Upper lobe of right lung (tissue), 1 donor: ENCODE measurements at places on chromosomes 2 and 18. TPM values are rescaled to one million over a fixed set of nuclear protein-coding genes. Genes with fewer than 3 reads are reported as not detected.

MBP gene
- total RNA-seq = 78.9 TPM

DNA sequence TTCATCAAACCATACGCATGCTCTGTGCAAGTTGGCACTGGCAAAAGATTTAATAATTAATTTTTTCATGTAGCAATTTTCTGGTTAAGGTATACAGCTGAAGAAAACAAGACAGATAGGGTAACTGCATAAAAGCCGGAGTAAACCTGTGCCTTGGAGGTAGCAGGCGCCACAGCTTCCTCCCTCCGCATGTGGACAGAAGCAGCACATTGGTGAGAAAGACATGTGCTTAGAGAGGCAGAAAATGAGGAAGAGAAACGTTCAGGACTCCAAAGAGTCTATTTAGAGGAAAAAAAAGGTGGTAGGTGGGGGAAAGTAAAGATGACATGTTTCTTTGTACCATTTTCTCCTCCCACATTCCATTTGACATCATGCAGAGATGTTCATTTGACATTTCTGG, 9.3 kb downstream of the ST6GAL2 start:
- H3K27ac ChIP-seq = no peak overlapping the region

RASGRP3 gene
- total RNA-seq = 13.6 TPM

GALNT3 gene
- total RNA-seq = 25.8 TPM

TDRD15 gene
- not detected for total RNA-seq

GRCh38 chr2:144354953-144355352, 165.0 kb downstream of the ZEB2 start:
- H3K4me1 ChIP-seq = no peaks in the 10 kb centered on the region
- H3K36me3 ChIP-seq = no peaks in the 10 kb centered on the region
- no peak for DNase-seq
- no peak overlapping the region for H3K27ac ChIP-seq
- no peaks in the 10 kb centered on the region for H3K27me3 ChIP-seq

DNA sequence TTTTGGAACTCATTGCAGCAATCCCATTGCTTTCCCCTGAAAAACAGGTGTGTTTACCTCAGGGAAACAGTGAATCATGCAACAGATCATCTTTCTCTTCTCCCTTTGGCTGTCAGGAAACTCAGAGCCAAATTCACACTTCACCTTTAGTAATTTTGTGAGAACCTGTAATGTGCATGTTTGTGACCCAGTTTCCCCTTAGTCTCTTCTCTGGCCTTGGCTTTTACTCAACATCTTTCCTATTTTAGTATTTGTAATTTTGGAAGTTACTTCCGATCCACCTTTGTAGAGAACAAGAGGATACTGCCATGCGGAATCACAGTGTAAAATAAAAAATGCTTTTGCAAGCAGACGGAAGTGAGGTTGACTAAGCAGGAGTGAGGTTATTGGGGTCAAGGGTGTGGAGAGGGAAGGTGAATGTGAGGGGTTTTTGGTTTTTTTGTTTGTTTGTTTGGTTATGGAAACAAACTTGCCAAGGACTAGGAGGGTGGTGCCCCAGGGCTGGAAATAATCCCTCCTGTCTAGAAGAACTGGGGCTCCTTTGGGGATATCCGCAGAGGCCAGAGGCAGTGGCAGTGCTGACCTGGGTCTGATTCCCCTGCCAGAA, 14.0 kb downstream of the ASPRV1 start:
- H3K4me3 ChIP-seq = no peak overlapping the region
- DNase-seq = no peak
- H3K4me1 ChIP-seq = peaks cover 8% of the 10 kb centered on the region
- H3K27ac ChIP-seq = peak overlapping the region; percentile 60
- peaks cover under 1% of the 10 kb centered on the region for H3K36me3 ChIP-seq

DNA sequence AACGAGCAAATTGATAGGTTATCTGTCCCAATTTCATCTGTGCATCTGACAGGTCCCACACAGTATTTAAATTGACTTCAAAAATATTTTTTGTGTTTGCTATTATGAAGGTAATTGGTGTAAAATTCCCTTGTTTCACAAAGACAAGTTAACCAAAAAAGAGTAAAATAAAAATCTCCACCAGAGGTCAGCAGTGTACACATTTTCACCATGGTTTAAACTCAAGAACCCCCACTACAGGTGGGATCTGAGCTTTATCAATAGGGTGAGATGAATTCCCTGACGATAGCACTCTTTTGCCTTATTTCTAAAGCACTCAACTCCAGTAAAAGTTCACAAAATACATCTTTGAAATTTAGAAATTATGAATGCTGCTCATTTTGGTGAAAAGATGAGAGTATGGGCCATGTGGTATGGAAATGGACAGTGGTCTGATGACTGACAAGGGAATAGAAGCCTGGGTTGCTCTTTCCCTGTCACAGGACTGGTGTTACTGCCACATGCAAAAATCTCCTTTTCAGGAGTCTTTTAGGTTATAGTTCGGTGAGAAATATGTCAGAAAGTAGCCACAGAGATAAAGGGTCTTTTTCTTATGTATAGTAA, 68.0 kb downstream of the SERPINB8 start:
- no peaks in the 10 kb centered on the region for H3K4me1 ChIP-seq
- H3K27ac ChIP-seq = no peak overlapping the region
- H3K36me3 ChIP-seq = no peaks in the 10 kb centered on the region
- H3K27me3 ChIP-seq = no peaks in the 10 kb centered on the region
- H3K4me3 ChIP-seq = no peak overlapping the region

IMMT gene
- total RNA-seq = 54.9 TPM

DNA sequence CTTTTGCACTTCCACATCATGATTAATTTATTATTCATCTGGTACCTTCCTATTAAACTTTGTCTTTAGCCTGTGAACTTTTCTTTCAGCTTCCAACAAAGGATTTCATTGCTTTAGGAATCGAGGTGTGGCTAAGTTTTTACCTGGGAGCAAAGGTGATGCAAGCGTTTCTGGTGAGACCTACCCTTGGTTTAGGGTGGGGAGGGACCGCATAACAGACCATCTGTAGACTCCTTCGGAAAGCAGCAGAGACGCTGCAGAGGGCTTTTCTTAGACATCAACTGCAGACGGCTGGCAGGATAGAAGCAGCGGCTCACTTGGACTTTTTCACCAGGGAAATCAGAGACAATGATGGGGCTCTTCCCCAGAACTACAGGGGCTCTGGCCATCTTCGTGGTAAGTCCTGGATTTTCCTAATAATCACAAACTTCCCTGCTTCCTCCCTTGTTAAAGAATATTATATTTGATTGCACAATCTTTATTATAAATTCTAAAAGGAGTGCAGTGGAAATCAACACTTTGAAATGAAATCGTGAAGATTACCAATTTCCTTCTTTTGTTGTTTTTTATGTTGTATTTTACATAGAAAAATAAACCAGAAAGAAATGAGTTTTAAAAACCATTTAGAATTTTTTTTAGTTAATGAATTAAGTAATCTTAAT, at the start of gene DSG3:
TSS of gene DSG3 (plus strand) at position 212 of the 662 bp plus-strand sequence. CDS start at position 349, 137 bp downstream.
- no peak within 1 kb of the TSS for H3K27ac ChIP-seq
- DNase-seq = no peak
- H3K36me3 ChIP-seq = no peaks in the 10 kb centered on the region
- no peaks in the 10 kb centered on the region for H3K27me3 ChIP-seq
- H3K4me1 ChIP-seq = no peaks in the 10 kb centered on the region

ZNF521 gene
- total RNA-seq = 25.0 TPM

GRCh38 chr18:58896268-58896667, 31.6 kb downstream of the ZNF532 start:
- peaks cover 13% of the 10 kb centered on the region for H3K36me3 ChIP-seq
- no peak overlapping the region for H3K27ac ChIP-seq
- H3K27me3 ChIP-seq = no peaks in the 10 kb centered on the region
- H3K4me1 ChIP-seq = peaks cover 7% of the 10 kb centered on the region
- DNase-seq = no peak

NCKAP5 gene
- total RNA-seq = 40.8 TPM

GRCh38 chr18:6373187-6373586, 41.5 kb downstream of the L3MBTL4 start:
- DNase-seq = no peak
- no peak overlapping the region for H3K4me3 ChIP-seq
- H3K27me3 ChIP-seq = no peaks in the 10 kb centered on the region

DNA sequence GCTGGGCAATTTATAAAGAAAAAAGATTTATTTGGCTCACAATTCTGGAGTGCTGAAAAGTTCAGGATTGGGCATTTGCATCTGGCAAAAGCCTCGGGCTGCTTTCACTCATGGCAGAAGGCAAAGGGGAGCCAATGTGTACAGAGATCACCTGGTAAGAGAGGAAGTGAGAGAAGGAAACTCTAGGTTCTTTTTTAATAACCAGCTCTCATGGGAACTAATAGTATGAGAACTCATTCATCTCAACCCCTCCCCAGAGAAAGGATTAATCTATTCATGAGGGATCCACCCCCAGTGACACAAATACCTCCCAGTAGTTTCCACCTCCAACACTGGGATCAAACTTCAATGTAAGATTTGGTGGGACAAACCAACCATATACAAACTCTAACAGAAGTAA, 129.0 kb downstream of the EVA1A start:
- H3K27me3 ChIP-seq = no peaks in the 10 kb centered on the region
- no peak overlapping the region for H3K4me3 ChIP-seq
- H3K36me3 ChIP-seq = no peaks in the 10 kb centered on the region
- DNase-seq = no peak

DNA sequence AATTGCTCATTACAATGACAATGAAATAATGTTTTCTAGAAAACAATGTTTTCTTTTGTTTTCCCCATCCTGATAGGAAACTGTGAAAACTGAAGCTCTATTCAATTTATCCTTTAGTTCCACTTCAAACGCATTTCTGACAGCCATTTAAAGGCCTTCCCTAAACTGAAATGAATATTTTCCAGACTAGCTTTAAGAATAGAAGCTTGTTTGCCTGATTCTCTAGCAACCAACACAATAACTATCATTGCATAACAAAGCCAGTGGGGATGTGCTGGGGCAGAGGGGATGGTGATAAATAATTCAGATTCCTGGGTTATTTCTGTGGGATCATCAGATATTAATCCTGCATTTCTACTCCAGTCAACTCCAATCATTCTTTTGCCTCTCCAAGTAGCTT, 427.1 kb downstream of the RND3 start:
- no peak overlapping the region for H3K4me3 ChIP-seq
- H3K27ac ChIP-seq = no peak overlapping the region
- H3K36me3 ChIP-seq = no peaks in the 10 kb centered on the region
- no peaks in the 10 kb centered on the region for H3K4me1 ChIP-seq

MCFD2 gene
- total RNA-seq = 104 TPM

GRCh38 chr18:9530226-9531009, 55.1 kb downstream of the RALBP1 start:
- no peak for DNase-seq
- no peak overlapping the region for H3K4me3 ChIP-seq
- no peaks in the 10 kb centered on the region for H3K4me1 ChIP-seq
- no peaks in the 10 kb centered on the region for H3K27me3 ChIP-seq
- no peak overlapping the region for H3K27ac ChIP-seq

CCBE1 gene
- total RNA-seq = 27.8 TPM

SPATA3 gene
- total RNA-seq = not detected

DNA sequence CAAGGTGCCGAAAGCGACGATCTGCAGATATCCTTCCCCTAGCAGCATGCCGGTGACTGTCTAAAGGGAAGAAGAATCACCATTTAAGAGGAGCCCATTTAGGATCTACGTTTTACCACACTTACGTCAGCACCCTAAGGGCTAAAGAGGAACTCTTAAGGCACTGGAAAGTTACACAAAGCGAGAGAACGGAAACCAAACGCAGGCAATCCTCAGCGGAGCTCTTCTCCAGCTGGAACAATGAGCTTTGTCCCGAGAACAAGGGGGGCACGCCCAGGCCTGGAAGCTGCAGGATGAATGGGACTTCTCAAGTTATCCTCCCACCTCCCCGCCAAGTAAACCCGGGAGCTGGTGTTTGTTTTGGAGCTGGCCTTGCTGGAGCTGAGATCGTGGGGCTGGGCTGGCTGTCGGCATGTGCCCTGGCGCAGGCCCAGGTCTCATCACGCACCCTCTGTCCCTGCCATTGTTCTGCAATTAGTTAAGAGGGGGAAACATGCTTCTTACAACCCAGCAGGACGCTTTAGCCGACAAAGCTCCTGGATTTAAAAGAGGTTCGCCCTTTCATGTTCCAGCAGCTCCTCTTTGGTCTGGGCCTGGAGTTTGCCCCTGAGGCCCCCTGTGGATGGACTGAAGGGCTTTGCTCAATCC, 36.4 kb downstream of the PXDN start:
- H3K36me3 ChIP-seq = no peaks in the 10 kb centered on the region
- H3K4me3 ChIP-seq = no peak overlapping the region
- H3K27me3 ChIP-seq = no peaks in the 10 kb centered on the region

DNA sequence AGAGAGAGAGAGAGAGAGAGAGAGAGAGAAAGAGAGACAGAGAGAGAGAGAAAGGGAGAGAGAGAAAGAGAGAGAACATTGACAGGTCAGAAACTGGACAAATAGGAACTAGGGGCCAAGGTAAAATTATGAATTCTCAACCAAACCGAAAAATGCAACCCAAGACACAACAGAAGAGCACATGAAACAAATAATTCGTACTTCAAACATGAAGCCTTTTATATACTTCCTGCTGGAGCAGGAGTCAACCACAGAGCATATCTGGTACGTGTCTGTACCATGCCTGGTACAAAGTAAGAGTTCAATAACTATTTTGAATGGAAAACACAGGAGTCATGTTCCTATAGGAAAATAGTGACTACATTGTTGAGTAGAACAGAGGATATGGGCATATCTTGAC, 6.5 kb upstream of the VPS54 start:
- H3K36me3 ChIP-seq = no peaks in the 10 kb centered on the region
- no peak overlapping the region for H3K27ac ChIP-seq
- H3K27me3 ChIP-seq = no peaks in the 10 kb centered on the region

GRCh38 chr18:36756242-36756641, 72.6 kb downstream of the TPGS2 start:
- H3K4me3 ChIP-seq = no peak overlapping the region
- H3K36me3 ChIP-seq = no peaks in the 10 kb centered on the region
- H3K27me3 ChIP-seq = no peaks in the 10 kb centered on the region

- H3K4me3 ChIP-seq = no peak overlapping the region
- DNase-seq = no peak
- H3K27me3 ChIP-seq = no peaks in the 10 kb centered on the region
- no peaks in the 10 kb centered on the region for H3K4me1 ChIP-seq
- no peak overlapping the region for H3K27ac ChIP-seq
- H3K36me3 ChIP-seq = no peaks in the 10 kb centered on the region
Measured at GRCh38 chr2:151862700-151863099, 34.5 kb upstream of the ARL5A start.

GRCh38 chr2:31329081-31329625, 85.4 kb downstream of the XDH start:
- H3K4me3 ChIP-seq = no peak overlapping the region
- no peak for DNase-seq
- no peaks in the 10 kb centered on the region for H3K4me1 ChIP-seq
- no peaks in the 10 kb centered on the region for H3K27me3 ChIP-seq

MLPH gene
- 423 TPM for total RNA-seq

GRCh38 chr18:9392726-9393125, 58.2 kb downstream of the TWSG1 start:
- peaks cover 12% of the 10 kb centered on the region for H3K36me3 ChIP-seq
- H3K27ac ChIP-seq = no peak overlapping the region
- DNase-seq = no peak
- H3K4me3 ChIP-seq = no peak overlapping the region
- no peaks in the 10 kb centered on the region for H3K27me3 ChIP-seq

PARD6G gene
- 6.5 TPM for total RNA-seq

POTEC gene
- not detected for total RNA-seq
